ENCODE measurements at places on chromosomes 12 and 14.

DNA sequence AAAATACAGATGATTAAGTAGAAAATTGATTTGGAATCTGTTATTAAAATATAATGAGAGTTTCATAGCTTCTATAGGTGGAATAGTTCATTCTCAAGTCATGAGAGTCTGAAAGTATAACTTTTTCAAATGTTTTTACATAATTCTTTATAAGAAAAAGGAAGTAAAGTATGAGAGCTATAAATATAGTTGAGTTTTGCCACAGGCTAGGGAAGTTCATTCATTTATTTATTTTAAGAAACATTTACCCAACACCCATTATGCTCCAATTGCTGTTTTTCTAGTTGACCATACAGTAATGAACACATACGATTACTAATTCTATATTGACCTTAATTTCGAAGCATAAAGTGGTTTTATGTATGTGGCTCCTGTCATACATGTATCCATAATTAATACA, 24.8 kb downstream of the LRRIQ1 start:
- DNase-seq: no peak

DNA sequence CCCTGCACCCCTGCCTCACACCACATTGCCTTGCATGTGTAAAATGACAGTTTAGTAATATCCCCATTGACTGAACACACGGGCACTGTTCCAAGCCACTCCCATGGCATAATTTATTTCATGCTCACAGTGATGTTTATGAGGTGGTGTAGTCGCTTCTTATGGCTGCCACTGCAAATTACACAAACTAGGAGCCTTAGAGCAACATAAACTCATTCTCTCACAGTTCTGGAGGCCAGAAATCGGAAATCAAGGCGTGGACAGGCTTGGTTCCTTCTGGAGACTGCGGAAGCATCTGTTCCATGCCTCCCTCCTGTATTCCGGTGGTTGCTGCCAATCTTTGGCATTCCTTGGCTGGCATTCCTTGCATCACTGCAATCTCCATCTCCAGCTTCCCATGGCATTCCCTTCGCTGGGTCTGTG, 97.3 kb downstream of the RIN3 start:
- no peak for DNase-seq

DNA sequence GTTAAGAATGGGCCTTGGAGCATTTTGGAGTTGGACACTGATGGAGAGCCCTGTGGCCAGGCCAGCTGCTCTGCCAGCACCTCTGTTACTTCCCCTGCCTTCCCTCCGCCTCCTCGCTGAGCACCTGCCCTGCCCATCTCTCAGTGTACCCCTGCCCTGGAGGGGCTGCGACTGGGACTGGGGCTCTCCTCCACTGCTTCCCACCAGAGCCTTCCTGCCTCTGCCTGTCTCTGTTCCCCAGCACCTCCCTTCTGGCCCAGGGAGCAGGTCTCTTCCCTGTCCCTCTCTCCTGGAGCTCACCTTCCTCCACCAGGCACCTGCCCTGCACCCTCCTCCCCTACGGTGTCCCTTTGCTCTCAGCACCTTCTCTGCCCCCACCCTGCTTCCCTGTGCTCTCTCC, 62.1 kb downstream of the WDR20 start:
- DNase-seq: no peak

DNA sequence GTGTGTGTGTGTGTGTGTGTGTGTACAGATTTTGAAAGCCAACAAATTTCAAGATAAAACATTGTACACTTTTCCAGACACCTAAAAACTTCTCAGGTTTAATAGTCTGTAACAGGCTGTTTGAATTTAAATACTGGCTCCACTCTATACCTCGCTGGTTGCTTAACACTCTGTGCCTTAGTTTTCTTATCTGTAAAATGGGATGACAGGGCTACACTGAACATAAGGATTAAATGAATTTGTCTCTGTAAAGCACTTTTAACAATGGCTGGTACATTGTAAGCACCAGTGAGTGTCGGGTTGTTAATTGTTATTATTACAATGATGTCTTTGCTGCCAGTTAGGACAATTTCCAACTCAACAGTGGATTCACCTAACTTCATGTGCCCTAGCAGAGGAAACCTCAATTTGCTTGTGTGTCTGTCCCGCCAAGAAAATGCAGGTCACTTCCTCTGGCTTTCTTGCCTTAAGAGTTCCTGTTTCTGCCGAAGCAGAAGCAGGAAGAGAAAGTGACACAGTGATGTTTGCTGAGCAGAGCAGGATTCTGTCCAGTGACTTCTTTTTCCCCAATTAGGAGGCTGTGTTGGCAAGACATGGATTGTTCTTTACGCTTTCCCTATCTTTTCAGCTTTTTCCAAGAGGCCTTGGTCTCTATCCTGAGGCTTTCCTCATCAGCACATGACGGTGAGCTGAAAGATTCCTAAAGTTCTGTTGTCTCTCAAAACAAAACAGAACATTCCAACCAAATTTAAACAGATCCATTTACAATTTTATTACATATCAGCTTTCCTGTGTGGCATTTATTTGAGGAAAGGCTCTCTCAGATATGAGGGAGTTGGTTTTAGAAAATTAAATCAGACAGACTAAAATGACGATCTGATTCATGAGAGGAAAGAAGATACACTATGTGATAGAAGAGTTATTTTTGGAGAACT, 154.1 kb upstream of the ATP2B1 start:
- peak; percentile 82 for DNase-seq

- no peak for DNase-seq
Observed at GRCh38 chr12:51224625-51225024, 6.8 kb upstream of the POU6F1 start.

DNA sequence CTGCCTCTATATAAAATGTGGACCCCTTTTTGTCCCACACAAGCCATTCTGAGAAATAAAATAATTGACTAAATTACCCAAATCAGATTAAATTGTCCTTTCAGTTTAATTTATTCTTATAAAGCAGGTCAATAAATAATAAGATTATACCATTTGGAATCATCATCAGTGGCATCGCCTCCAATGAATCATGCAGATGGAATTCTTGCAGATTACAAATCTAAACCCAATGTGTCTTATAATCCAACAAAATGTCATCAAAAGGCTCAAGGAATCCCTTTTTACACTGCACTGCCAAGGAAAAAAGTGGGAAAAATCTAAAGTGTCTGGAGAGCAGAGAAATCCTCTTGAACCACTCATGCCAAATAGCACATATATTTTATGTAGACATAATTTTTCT, 138.2 kb upstream of the TSPAN8 start:
- no peak for DNase-seq

- peak; percentile 35 for DNase-seq
Observed at GRCh38 chr14:88002421-88003075, 2.4 kb upstream of the GPR65 start.

DNA sequence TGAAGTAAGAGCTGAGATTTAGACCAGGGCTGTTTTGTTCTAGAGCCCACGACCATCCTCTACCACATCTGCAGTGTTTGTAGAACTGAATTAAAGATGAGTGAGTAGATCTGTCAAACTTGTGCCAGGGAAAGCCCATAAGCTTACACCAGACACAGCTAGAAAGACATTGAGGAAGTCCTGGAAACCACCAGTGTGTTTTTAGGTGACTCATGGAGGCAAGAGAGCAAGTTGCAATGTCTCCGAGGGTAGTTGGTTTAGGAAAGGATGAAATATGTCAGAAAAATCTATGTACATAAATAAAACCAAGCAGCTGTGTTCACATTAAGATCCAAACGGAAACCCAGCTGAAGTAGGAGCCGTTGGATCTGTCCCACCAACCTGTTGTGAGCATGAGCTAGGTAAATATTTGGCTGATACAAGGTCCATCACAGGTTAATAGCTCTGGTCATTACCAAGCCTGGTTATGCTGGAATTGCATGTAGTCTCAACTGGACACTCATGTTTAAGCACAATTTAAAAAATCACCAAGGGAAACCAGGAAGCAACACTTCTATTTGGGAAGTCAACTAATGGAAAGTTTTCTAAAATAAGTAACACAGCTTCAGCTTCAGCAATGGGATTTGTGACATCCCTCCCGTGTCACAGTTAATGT, 49.9 kb upstream of the PLEKHG3 start:
- peak; percentile 49 for DNase-seq

GRCh38 chr14:85242666-85243065, 287.3 kb upstream of the FLRT2 start:
- DNase-seq: no peak

- DNase-seq: no peak
Observed at GRCh38 chr14:22314183-22314820, 274.7 kb downstream of the DAD1 start.

DNA sequence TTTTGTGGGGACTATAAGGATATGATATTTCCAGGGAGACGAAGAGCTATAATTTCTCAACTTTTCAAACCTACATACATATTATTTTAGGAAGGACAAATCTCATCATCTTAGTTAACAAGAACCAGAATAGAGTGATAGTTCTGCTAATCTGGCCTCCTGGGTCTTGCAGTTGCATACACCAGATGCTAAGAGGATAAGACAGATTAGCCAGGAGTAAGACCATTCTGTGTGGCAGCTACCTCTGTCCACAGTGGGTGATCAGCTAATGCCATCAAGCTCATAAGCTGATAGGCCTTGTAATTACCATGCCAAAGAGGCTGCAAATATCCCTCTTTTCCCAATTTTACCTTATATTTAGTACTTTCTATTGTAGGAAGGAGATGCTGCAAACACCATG, 776.8 kb downstream of the NRXN3 start:
- no peak for DNase-seq

DNA sequence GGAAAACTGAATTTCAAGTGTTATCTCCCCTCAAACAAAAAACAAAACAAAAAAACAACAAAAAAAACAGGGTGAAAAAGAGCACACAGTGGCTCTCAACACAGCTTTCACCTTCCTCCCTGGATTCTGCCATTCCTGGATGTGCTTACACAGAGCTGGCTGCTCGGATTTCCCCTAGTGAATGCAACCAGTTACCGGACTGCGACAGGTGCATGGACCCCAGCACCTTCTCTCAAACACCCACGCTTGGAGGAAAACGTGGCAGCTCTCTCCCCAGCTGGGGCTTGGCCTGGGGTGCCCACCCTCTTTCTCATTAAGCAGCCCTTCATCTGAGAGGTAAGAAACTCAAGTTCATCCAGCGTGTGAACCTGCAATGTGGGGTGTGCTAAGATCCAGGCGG, 33.5 kb upstream of the DICER1 start:
- DNase-seq: no peak

- DNase-seq: no peak
Observed at GRCh38 chr14:88590173-88590572, 27.3 kb downstream of the ZC3H14 start.

- no peak for DNase-seq
Observed at GRCh38 chr12:129169928-129170327, 316.6 kb downstream of the GLT1D1 start.

GRCh38 chr12:98743362-98743953, 98.4 kb downstream of the APAF1 start:
- DNase-seq: no peak

DNA sequence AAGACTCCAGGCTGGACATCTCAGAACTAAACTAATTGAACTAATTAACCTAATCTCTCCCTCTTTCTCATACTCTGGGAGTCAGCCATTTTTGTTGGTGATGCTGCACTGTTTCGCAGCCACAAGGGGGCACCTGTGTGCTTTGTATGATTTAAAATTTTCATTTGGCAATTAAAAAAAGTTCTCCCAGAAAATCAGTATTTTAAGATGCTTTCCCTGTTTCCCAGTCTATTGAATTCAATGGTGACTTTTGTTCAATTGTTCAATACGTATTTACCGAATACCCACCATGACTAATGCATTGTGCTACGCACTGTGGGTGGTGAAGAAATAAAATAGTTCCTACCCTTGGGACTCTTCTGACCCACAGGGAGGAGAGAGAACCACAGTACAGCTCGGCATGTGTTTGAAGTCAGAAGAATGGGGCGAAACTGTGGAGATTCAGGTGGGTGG, 63.7 kb downstream of the ZNF664 start:
- DNase-seq: peak; percentile 37

DNA sequence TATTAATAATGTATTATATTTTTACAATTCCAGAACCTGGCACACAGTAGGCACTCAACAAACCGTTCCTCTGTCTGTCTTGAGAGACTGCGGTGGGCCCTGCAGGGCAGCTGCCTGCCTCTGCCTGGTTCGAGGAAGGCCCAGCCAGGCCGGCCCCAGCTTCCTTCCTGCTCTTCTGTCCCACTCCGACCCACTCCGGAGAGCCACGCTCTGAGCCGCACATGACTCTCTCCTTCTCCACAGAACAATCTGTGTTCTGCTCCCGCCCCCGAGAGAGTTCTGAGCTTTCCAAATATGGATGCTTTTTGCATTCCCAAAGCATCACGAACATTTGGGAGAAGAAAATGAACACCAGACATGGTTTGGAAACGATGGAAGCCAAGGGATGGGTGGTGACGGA, 57.3 kb downstream of the TTC7B start:
- no peak for DNase-seq

GRCh38 chr12:86683568-86684304, 427.5 kb upstream of the MGAT4C start:
- no peak for DNase-seq

All from CD4-positive, alpha-beta T cell treated with Interleukin-15 for 1 hour (primary cell).